ENCODE measurements at places on chromosomes 2 and 18. TPM values are rescaled to one million over a fixed set of nuclear protein-coding genes. Genes with fewer than 3 reads are reported as not detected.

Gene SERPINB3
- not detected for total RNA-seq

Gene VWC2L
- not detected for total RNA-seq

Gene MARCHF4
- total RNA-seq: not detected

Gene CCL20
- not detected for total RNA-seq

Gene AQP4
- total RNA-seq: not detected

Gene ESPNL
- total RNA-seq: 0.19 TPM

Gene SPDYA
- total RNA-seq: 4.5 TPM

Gene C2orf66
- total RNA-seq: 0.21 TPM

Gene THOC1
- total RNA-seq: 72.6 TPM

Gene UCN
- 1.3 TPM for total RNA-seq

Gene TMEM247
- total RNA-seq: not detected

Gene RAPH1
- 0.92 TPM for total RNA-seq

- no peak overlapping the region for H3K4me3 ChIP-seq
- H3K27me3 ChIP-seq: no peaks in the 10 kb centered on the region
- no peak overlapping the region for H3K27ac ChIP-seq
- H3K4me1 ChIP-seq: no peaks in the 10 kb centered on the region
- DNase-seq: no peak
Measured at GRCh38 chr2:108910541-108911396, 78.3 kb downstream of the EDAR start.

DNA sequence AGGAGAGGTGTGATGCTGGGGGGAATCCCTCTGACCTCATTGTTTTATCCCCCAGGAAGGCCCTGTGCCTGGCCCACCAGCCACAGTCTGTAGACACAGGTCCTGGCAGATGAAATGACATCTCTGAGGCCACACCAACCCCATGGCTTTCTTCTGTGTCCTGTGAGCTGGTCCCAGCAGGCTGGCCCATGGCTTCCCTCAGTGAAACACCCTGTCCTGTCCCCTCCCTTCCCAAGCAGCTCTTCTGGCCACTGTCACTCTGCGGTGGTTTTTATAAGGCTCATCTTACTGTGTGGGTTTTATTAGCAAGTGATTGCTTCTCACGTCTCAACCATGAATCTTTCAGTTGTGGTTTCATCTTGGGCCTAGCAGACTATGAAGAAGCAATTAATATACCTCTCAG, 102.8 kb upstream of the STPG4 start:
- peaks cover 6% of the 10 kb centered on the region for H3K27me3 ChIP-seq
- no peak for DNase-seq
- H3K4me1 ChIP-seq: peaks cover 3% of the 10 kb centered on the region

GRCh38 chr2:112910219-112910618, 746 bp upstream of the IL37 start:
- H3K27ac ChIP-seq: no peak overlapping the region
- no peak overlapping the region for H3K4me3 ChIP-seq
- no peaks in the 10 kb centered on the region for H3K4me1 ChIP-seq
- no peaks in the 10 kb centered on the region for H3K36me3 ChIP-seq
- no peak for DNase-seq

DNA sequence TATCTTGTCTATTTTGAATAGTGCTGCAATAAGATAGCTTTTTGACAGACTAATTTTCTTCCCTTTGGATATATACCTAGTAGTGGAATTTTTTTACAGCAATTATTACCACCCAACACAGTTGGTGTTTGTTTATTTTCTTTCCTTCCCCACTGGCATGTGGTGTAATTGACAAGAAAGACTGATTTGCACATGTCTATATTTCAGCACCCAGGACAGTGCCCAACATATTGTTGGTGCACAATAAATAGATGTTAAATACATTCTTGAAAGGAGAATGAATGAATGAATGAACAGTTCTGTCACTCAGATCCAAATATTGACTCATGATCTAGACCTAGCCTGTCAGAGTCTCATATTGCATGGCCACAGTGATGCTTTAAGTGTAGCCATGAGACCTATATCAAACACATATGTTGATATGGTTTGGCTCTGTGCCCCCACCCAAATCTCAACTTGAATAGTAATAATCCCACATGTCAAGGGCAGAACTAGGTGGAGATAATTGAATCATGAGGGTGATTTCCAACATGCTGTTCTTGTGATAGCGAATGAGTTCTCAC, 538.2 kb downstream of the NYAP2 start:
- DNase-seq: no peak
- H3K4me3 ChIP-seq: no peak overlapping the region
- no peaks in the 10 kb centered on the region for H3K27me3 ChIP-seq
- no peaks in the 10 kb centered on the region for H3K36me3 ChIP-seq
- H3K27ac ChIP-seq: no peak overlapping the region
- H3K4me1 ChIP-seq: no peaks in the 10 kb centered on the region

DNA sequence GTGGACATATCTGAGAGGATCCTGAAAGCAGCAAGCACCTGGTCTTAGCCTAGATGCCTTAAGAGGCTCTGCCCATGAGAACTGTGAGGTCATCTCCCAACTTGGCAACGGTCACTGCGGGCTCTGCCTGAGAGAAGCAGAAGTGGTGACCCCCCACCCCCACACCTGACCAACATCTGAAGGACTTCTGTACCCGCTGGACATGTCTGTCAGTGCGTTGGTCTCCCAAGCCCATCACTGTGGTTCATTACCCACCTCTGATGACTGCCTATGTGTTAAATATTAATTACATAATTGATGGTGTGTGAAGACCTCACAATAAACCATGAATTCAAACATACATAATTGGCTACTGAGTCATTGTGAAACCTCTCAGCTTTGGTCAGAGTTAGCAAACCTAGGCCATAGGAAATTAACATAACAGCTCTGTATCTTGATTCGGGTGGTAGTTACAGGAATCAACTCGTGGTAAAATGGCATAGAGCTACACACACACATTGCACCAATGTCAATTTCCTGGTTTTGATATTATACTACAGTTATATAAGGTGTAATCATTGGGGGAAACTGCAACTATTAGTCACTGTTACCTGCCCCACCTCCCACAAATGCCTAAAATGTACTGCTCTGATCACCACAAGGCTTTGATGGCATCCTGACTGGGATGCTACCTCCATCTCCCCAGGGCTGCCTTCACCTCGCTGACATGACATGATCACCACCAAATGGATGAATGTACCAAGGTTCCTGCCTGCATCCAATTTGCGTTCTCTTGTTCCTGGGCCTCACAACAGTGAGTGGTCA, 4.3 kb upstream of the GALNT1 start:
- peaks cover 36% of the 10 kb centered on the region for H3K4me1 ChIP-seq
- peak overlapping the region; percentile 69 for H3K27ac ChIP-seq
- peak overlapping the region; percentile 72 for H3K4me3 ChIP-seq

DNA sequence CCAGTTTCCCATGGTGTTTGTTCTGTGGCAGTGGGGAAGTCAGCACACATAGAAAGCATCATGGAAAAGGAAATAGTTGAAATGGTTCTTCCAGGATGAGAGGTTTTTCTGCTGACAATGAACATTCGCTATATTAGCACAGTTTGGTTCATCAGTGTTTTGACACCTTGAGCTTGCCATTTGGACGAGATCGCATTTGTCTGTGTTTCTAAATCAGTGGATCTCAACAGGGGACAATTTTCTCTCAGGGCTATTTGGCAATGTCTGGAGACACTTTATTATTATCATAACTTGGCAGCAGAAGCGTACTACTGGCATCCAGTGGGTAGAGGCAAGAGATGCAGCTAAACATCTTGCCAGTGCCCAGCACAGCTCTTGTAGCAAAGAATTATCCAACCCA, 74.6 kb downstream of the CD8B2 start:
- no peak overlapping the region for H3K4me3 ChIP-seq
- DNase-seq: no peak
- no peaks in the 10 kb centered on the region for H3K4me1 ChIP-seq
- H3K36me3 ChIP-seq: no peaks in the 10 kb centered on the region

- H3K27me3 ChIP-seq: peaks cover 11% of the 10 kb centered on the region
- no peak overlapping the region for H3K27ac ChIP-seq
- H3K36me3 ChIP-seq: no peaks in the 10 kb centered on the region
- no peak overlapping the region for H3K4me3 ChIP-seq
Measured at GRCh38 chr2:104896446-104896845, 42.5 kb downstream of the POU3F3 start.

DNA sequence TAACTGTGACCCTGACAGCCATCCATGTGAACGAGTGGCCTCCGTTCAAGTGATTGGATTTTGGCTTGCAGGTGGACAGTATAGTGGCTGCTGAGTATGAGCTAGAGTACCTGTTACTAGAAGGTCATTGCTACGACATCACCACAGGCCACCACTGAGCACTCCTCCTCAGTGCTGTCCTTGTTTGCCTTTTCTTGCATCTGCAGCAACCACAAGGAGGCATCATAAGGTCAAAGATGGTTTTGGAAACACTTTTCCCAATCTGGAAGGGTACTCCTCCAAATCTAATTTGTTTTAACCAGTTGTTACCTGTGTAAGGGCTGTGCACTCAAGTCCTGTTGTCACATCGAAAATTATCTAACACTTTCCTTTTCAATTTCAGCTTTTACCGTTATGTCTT, 81.2 kb downstream of the UGGT1 start:
- H3K27me3 ChIP-seq: no peaks in the 10 kb centered on the region
- no peak overlapping the region for H3K4me3 ChIP-seq
- DNase-seq: no peak
- H3K4me1 ChIP-seq: peaks cover 6% of the 10 kb centered on the region
- H3K27ac ChIP-seq: no peak overlapping the region

GRCh38 chr2:234175649-234176048, 125.1 kb downstream of the SPP2 start:
- DNase-seq: no peak
- peaks cover 8% of the 10 kb centered on the region for H3K27me3 ChIP-seq
- peaks cover 7% of the 10 kb centered on the region for H3K4me1 ChIP-seq
- no peaks in the 10 kb centered on the region for H3K36me3 ChIP-seq
- no peak overlapping the region for H3K27ac ChIP-seq
- no peak overlapping the region for H3K4me3 ChIP-seq

DNA sequence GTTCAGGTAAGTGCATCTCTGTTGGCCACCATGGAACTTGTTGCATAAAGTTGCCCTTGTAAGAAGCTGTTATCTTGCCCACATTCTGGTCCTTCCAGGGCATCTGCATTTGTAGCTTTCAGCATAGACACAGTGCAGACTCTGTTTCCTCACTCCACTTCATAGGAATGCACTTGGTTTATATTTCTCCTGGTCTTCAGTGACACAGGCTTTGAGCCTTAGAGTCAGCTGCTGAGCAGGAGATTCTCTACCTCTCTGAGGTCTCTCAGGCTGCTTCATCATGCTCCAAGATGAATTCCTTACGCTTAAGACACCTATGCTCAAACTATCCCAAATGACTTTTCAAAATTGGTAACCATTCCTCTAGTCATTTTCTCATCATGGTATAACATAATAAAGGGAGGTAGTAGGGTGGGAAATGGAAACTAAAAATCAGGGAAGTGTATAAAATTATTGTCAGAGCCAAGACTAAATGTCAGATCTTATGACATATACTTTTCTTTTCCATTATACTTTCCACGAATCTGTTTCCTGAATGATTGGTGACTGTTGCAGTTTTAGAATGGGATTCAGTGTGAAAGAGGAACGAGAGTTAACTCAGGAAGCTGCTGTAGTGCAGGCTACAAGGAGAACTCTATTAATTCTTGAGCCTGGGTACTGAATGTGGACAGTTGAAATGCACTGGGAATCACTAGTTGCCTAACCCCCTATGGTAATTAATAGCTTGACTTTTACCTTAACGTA, 72.0 kb downstream of the GALNT1 start:
- H3K4me1 ChIP-seq: peaks cover 10% of the 10 kb centered on the region
- DNase-seq: no peak
- H3K4me3 ChIP-seq: no peak overlapping the region
- no peaks in the 10 kb centered on the region for H3K36me3 ChIP-seq
- H3K27ac ChIP-seq: no peak overlapping the region
- H3K27me3 ChIP-seq: no peaks in the 10 kb centered on the region

GRCh38 chr18:64330161-64330560, 181.3 kb upstream of the LINC00305 start:
- H3K36me3 ChIP-seq: peaks cover 4% of the 10 kb centered on the region
- DNase-seq: no peak
- H3K4me1 ChIP-seq: no peaks in the 10 kb centered on the region
- no peak overlapping the region for H3K27ac ChIP-seq
- H3K27me3 ChIP-seq: no peaks in the 10 kb centered on the region

GRCh38 chr2:134457765-134458472, 204.0 kb downstream of the MGAT5 start:
- H3K27ac ChIP-seq: no peak overlapping the region
- no peaks in the 10 kb centered on the region for H3K4me1 ChIP-seq
- H3K36me3 ChIP-seq: no peaks in the 10 kb centered on the region
- no peak overlapping the region for H3K4me3 ChIP-seq

GRCh38 chr2:96353606-96354101, 18.1 kb downstream of the NCAPH start:
- no peak overlapping the region for H3K4me3 ChIP-seq
- no peak overlapping the region for H3K27ac ChIP-seq
- DNase-seq: no peak
- H3K36me3 ChIP-seq: peaks cover 4% of the 10 kb centered on the region
- H3K27me3 ChIP-seq: no peaks in the 10 kb centered on the region

- H3K36me3 ChIP-seq: no peaks in the 10 kb centered on the region
- H3K27me3 ChIP-seq: no peaks in the 10 kb centered on the region
- no peak overlapping the region for H3K4me3 ChIP-seq
- no peak for DNase-seq
- H3K4me1 ChIP-seq: no peaks in the 10 kb centered on the region
Measured at GRCh38 chr2:103396152-103396551, 634.3 kb downstream of the TMEM182 start.

- no peak overlapping the region for H3K27ac ChIP-seq
- no peaks in the 10 kb centered on the region for H3K36me3 ChIP-seq
Measured at GRCh38 chr18:896315-896714, 8.4 kb upstream of the ADCYAP1 start.

- H3K36me3 ChIP-seq: no peaks in the 10 kb centered on the region
- H3K4me3 ChIP-seq: no peak overlapping the region
- no peak overlapping the region for H3K27ac ChIP-seq
- peaks cover 7% of the 10 kb centered on the region for H3K27me3 ChIP-seq
- no peaks in the 10 kb centered on the region for H3K4me1 ChIP-seq
- DNase-seq: no peak
Measured at GRCh38 chr18:5729983-5730699, 165.2 kb downstream of the TMEM200C start.

- H3K27me3 ChIP-seq: peaks cover 9% of the 10 kb centered on the region
- H3K4me3 ChIP-seq: no peak overlapping the region
- no peaks in the 10 kb centered on the region for H3K4me1 ChIP-seq
- H3K27ac ChIP-seq: no peak overlapping the region
- no peak for DNase-seq
Measured at GRCh38 chr2:32260376-32260775, 4.3 kb downstream of the NLRC4 start.

DNA sequence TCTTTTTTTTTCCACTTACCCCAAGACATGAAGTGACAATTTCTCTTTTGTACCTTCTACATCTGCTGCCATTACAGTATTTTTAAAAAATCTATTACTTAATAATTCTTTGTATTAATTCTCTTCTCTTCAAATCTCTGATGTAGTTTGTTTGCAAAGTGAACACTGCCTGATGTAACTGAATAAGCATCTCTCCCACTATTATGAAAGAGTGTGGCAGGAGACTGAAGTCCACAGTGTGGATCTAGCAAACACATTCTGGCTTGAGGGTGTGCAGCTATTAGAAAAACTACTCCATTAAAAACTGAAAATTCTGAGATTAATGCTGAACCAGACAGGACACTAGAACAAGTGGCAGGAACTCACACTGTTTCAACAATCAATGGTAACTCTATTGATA, 5.0 kb upstream of the SERPINB8 start:
- H3K27me3 ChIP-seq: peaks cover 36% of the 10 kb centered on the region
- no peak overlapping the region for H3K4me3 ChIP-seq
- H3K27ac ChIP-seq: no peak overlapping the region
- peaks cover 30% of the 10 kb centered on the region for H3K4me1 ChIP-seq
- DNase-seq: no peak

- H3K27me3 ChIP-seq: no peaks in the 10 kb centered on the region
- H3K27ac ChIP-seq: no peak overlapping the region
- no peaks in the 10 kb centered on the region for H3K4me1 ChIP-seq
- no peaks in the 10 kb centered on the region for H3K36me3 ChIP-seq
Measured at GRCh38 chr2:16138811-16139662, 198.7 kb downstream of the MYCN start.
